ENCODE measurements at places on chromosomes 11 and 22.
A peak's percentile ranks its signal among the peaks of the same experiment; 100 is the strongest.

DNA sequence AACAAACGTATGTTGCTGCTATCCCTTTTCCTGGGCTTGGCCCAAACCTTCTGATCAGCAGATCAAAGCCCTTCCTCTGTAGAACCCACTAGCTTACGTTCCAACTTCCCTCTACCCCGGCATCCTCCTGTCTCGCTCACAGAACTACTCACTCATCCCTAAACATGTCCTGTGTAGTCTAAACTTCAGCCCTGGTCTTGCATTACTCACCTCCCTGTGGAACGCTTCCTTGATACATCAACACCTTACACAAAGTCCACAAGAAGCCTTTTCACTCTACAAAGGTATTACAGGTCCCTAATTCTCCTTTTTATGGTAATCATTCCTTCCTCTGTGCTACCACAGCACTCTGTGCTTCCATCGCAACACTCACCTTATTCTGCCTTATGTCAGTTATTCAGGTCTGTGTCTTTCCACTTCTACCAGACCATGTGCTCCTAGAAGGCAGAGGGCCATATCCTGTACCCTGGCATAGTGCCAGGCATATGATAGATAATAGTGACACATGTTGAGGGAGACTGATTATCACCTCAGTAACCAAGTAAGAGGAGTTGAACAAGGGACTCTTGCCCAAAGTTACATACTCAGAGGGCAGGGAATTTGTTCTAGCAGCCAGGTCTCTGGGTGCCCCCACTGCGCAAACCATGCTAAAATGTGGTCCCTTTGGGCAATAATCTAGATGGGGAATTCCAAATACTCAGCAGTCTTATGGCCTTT, 41.6 kb downstream of the USP35 start:
- DNase-seq: no peak

DNA sequence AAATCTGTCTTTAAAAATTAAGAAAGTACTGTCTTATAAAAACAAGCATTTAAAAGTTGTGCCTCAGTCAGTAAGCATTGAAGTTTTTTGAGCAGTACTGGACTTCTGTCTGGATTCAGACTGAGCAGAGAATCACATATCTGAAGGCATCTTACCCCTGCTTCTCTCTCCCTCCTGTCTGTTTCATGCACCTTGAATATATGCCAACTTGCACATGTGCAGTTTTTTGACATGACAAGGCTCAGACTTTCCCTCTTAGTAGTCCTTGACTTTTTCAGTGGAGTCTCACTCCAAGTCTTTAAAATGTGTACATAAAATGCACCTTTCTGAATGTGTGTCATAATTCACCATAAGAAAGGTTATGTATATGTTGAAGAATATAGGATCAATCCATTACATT, 19.8 kb downstream of the SPECC1L start:
- no peak for DNase-seq

- peak; percentile 81 for DNase-seq
Observed at GRCh38 chr11:44813401-44813800, 86.6 kb downstream of the TSPAN18 start.

DNA sequence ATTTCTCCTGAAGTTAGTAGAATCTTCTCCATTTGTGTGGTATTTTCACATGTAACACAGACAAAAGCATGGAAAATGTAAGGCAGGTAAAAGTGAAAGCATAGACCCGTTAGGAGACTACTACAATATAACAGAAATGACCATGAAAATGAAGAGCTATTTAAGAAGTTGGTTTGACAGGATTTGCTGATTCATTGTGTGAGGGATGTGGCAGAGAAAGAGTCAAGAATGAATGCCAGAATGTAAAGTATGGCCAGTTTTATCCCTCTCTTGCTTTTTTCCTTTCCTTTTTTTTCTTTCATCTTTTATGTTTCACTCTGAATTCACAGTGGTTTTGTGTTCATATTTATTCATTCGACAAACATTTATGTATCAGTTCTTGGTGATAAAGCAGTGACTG, 115.9 kb downstream of the ARFGAP2 start:
- DNase-seq: no peak

DNA sequence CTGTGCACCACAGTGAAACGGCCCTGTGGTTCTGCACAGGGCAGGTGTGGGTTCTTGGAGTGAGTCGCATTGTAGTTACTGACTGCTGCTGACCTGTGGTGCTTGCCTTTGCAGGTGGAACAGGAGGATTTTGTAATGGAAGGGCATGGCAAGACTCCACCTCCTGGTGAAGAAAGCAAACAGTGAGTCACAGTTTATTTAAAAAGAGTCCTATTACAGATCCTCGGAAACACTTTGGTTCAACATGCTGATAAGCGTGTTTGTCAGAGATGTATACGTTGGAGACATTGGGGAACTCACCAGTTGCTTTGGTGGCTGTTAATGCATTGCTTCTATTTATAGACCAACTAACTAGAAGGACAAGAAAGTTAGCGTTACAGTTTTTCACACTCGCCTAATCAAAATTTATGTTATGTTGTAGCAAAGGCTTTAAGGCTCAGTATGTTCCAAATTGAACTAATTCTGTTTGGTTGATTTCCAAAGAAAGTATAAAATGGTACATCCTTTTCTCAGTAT, 21.7 kb upstream of the TNRC6B start:
- peak; percentile 27 for DNase-seq

DNA sequence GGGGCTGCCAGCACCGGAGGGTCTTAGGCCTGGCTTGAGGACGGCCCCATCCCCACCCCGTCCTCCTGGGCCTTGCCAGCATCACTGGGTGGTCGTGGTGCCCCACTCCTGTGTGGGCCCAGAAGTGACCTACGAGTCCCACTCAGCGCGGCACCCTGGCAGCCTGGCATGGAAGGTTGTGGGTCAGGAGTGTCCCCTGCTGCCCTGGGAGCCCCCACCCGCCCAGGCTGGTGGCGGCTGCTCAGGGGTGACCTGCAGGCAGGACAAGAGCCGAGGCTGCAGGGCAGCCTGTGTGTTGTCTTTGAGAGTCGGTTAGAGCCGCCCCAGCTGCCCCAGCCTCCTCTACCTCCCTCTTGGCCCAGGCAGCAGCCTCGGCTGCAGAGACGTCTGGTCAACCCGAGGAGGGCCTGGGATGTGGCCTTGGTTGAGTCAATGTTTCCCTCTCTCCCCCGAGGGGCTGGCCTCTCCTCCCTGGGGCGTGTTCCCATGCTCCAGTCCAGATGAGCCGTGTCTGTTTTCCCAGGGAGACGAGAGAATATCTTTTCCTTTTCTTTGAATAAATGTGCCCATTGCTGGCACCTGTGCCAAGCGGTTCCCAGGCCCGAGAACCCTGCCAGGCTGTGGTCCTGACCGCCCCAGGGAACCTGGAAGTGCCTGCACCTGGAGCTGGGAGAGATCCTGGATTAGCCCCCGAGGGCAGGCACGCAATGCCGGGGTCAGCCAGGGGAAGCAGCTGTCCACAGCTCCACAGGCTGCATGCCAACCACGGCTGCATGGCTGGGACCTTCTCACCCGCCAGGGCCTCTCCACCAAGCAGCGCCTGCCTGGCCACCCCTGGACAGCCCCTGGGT, 35.7 kb upstream of the MUC5AC start:
- DNase-seq: no peak

DNA sequence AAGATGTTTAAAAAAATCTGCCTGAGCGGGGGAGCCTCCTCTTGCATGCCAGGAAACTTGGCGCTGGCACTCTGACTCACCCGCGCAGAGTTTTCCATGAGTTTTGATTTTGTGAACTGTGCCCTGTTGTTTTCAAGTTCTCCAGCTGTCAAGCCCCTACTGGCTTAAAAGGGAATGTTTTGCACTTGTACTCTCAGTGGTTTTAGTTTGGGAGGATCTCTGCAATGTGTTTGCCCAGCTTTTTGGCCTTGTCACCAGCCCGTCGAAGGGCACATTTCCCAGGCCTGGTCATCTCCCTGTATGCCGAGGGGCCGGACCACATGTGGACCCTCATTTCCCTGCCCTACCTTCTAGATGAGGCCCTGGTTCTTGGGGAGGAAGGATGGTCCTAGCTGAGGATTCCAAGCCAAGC, 12.2 kb downstream of the MRGPRF start:
- no peak for DNase-seq

DNA sequence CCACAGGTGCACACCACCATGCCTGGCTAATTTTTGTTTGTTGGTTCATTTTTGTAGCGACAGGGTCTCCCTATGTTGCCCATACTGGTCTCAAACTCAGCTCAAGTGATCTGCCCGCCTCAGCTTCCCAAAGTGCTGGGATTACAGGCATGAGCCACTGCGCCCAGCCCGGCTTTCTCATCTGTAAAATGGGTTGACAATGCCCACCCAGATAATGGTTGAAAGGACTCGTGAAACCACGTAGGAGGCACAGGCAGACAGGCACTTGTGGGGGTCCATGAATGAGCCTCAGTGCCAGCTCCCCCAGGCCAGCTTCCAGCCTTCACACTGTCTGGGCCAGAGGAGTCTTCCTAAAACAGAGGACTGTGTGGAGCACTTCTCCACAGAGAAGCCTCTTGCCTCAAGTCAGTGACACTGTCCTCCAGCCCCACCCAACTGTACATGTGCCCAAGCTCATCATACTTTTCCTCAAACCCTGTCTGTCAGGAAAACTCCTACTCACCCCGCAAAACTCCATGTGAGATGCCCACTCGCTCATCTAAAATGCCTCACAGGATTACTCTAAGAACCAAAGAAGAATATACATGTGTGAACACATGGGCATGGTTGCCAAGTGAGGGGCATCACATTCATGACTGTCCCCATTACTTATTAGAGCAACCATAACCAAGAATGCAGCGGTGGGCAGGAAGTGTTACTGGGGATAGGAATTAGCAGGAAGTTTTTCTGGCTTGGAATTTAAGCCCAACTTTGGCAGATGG, 32.1 kb upstream of the WNT7B start:
- DNase-seq: no peak

- no peak for DNase-seq
Observed at GRCh38 chr11:3170044-3170755, 5.1 kb upstream of the OSBPL5 start.

GRCh38 chr11:64763526-64764039, 3.8 kb upstream of the PYGM start:
- DNase-seq: no peak

DNA sequence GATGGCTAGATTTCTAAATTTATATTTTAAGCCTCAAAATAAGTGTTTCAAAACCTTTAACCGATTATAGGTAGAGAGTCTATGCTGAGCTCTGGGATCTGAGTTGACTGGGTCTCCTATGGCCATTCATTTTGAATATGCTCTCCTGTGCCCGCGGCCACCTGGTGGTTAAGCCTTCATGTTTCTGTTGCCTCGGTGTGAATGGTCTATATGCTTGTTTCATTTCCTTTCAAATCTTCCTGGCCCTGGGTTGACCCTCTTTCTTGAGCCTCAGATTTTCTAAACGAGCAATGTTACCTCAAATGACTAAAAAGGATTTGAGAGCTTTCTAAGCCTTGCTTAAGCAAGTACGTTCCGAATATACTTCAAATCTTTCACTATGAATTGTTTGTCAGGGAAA, 789.4 kb upstream of the KIRREL3 start:
- peak; percentile 11 for DNase-seq

- no peak for DNase-seq
Observed at GRCh38 chr11:83437939-83438338, 151.8 kb upstream of the CCDC90B start.

GRCh38 chr11:31958076-31958735, 132.7 kb upstream of the RCN1 start:
- DNase-seq: peak; percentile 62

GRCh38 chr22:37043828-37044538, 7.6 kb upstream of the KCTD17 start:
- peak; percentile 85 for DNase-seq

DNA sequence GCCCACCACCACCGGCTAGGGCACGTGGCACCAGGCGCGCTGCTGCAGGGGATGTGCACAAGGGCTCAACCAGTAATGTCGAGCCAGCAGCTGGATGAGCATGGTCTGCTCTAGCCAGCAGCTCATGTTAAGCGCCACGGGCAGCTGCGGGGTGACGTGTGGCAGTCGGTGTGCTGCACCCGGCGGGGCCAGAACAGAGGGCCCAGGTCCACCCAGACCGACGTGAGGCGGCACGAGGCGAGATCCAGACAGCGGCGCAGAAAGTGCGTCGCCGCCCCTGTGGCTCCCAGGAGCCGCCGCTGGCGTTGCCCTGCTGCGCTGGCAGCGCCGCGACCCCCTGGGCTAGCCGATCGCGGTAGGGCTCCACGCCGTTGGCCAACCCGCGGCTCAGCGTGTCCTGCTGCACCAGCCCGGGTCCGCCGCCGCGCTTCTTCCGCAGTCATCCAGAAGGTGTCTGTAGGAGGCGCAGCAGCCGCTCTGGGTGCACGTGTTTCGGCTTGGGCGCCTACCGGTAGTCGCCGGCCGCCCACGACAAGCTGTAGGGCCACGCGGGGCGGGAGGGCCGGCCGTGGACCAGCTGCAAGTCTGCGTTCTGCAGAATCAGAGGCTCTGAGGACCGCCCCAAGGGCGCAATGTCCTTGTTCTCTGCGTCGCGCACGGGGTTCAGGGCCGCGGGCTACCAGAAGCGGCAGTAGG, 4.6 kb upstream of the GALR3 start:
- DNase-seq: peak; percentile 67

DNA sequence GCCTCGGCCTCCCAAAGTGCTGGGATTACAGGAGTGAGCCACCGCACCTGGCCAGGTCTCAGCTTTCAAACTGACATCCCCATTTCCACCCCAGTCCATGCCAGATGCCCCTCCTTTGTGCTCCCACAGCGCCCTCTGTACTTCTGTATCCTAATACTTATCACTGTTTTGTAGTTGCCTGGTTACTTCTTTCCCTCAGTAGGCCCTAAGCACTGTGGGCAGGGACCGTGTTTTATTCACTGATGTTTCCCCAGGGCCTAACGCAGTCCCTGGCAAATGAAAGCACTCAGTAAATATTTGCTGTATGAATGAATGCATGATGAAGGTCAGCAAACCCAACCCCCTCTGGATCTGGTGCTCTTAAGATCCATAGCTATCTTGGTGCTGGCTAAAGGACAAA, 2.2 kb upstream of the TRIM3 start:
- DNase-seq: no peak

DNA sequence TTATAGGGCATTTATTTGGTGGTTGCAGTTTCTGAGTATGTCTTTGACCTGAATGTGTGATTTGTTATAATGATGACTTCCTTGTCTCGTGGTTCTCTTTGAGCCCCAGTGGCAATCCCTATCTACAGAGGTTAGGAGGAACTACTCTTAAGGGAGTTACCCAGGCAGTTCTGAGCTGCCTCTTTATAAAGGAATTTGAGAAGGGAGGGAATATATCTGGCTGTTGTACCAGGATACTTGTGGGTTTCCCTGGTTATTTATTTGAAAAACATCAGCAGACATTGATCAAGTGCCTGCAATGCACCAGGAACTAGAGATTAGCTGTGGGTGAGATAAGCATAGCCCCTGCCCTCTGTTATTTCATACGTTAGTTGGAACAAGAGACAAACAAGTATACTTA, 243.5 kb upstream of the ARHGAP20 start:
- no peak for DNase-seq

DNA sequence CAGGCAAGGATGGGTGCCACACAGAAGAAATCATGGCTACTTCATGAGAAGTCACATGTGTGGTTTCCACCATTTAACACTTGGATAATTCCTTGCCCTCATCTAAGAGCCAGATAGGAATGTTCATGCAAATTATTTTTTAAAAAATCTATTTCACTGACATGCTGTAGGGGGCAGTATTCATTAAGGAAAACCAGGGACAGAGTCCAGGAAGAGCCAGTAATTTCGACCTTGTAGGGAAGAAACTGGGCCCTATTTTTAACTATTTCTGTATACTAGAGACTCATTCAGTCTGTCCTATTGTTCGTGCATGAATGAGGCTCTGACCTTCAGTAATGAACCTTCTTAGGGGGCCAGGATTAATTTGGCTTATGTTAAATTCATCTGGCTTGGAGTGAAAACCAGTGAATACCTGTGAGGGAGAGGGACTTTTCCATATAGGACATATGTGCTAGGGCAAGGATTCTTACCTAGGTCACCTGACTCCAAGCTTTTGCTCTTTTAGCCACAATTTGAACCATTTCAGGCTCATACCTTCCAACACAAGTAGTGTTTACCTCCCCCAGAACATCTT, 192.7 kb downstream of the NAV2 start:
- no peak for DNase-seq
